HTR-8/SVneo (cell line): ENCODE measurements at places on chromosomes 3 and 15.

GRCh38 chr3:21621181-21621651 is 129.8 kb downstream of the ZNF385D start:
- DNase-seq: no peak

DNA sequence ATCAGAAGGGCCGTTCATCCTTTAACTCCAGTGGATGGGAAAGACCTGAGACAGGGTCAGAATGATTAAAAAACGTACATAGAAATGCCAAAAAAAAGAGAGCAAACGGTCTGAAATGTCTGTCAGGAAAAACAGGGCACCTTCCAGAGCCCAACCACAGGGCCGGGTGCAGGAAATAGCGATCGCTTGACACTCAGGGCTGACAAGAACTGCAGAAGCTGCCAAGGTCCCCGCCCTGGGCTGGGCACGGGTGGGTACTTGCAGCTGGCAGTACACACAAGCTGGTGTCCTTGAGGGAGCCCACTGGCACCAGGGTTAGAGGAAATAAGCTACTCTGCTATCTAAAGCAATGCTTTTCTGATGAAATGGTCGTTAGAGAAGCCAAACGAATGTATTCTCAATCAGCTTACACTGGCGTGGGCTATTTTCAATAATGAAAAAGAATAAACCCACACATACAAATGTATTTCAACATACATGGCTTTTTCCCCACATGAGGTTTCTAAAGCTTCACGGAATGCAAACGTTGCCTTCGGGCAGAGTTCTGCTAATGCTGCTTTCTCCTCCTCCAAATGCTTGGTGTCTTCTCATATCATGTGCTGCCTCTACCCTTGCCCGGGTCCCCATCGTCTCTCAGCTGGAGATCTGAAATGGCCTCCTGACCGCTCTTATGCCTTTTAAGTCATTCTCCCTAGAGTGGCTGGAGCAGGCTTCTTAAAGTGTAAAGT is 15.6 kb downstream of the FRMD4B start:
- DNase-seq: no peak

GRCh38 chr15:63371297-63371918 is 10.2 kb downstream of the CA12 start:
- no peak for DNase-seq

DNA sequence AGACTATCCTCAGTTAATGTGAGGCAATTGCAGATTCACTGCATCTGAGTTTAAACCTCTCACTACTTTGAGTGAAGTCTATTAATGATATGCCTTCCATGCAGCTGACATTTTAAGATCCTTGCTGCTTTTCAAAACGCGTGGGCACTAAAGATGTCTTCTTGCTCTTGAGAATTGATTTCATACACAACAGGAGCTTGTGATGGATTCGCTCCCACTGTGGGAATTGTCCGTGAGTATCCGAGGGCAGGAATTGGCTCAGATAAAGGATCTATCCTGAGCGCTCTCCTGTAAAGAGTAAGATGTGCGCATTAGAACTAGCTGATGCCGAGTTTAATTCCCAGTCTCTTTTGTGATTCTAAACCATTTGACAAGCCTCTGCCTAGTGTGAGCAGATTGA is 167.9 kb downstream of the ROBO2 start:
- DNase-seq: no peak
